ENCODE measurements at places on chromosomes 3 and 15. TPM values are rescaled to one million over a fixed set of nuclear protein-coding genes. Genes with fewer than 3 reads are reported as not detected.

DNA sequence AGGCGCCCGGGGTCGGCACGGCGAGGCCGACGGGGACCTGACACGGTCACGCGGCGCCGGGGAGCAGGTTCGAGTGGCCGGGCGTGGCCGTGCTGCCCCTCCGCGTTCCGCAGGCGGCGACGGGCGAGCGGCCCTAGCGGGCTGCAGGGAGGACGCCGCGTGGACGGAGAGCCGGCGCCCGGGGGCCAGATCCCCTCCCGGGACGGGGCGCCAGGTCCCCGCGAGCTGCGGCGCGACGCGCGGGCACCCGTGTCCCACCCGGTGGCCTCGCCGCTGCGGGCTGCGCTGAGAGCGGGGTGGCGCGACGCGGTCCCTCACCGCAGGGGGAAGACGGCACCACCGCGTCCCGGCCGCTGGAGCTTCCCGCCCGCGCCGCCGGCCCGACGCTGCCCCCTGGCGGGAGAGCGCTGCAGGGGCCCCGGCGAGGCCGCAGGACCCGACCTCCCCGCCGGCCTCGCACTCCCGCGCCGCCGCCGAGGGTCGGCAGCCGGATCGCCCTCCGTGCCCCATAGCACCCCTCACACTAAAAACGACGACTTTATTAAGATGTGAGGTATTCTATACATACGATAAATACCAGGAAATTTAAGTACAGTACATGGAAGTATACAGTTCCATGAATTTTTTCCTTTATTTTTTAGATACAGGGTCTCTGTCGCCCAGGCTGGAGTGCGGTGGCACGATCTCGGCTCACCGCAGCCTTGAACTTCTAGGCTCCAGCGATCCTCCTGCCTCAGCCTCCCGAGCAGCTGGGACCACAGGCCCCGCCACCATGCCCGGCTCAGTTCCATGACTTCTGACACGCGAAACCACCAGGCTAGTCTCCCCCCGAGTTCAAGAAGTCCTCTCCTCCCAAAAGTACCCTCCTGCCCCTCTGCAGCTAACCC, 1.3 kb upstream of the PIGZ start:
- peak; percentile 68 for DNase-seq

- no peak for DNase-seq
These were observed 212.5 kb downstream of the XXYLT1 start for GRCh38 chr3:195058336-195059005.

DNA sequence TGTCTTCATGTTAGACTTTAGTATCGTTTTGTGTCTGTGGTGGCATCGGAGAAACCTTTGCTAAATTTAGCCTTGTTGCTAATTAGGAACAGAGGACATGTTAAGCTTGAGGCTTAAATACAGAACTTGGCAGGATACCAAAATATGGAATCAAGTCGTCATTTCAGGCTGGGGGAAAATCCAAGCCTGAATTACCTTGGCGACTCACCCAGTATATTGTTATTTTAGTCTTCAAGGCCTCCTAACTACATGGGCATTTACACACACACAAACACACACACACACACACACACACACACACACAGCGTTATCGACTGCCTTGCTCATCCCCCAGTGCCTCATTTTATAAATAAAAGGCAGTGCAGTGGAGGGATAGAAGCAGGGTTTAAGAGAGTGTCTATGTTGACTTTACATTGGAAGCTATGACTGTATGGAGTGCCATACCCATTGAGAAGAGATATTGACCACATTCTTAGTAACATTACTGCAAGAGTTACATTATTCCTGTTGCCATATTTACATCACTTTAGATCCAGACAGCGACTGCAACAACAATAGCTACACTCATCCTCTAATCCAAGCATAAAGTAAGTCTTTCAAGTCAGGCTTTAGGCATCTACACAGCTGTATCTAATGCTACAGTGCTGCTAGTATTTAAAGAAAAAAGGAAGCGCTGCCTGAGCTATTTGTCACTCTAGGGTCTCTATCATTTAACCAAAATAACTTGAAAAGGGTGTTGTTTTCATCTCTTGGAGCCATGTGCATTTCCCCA, 210.8 kb upstream of the SEMA6D start:
- no peak for DNase-seq

- DNase-seq, result peak; percentile 95
These were observed 2.3 kb upstream of the MBNL1 start for GRCh38 chr3:152266221-152266995.

Gene GOLGA8S
- not detected for total RNA-seq

Gene TAGLN3
- not detected for total RNA-seq

Gene CDCP1
- total RNA-seq, result 1.3 TPM

Gene TBCCD1
- total RNA-seq, result 21.5 TPM

Gene NR1I2
- total RNA-seq, result not detected

DNA sequence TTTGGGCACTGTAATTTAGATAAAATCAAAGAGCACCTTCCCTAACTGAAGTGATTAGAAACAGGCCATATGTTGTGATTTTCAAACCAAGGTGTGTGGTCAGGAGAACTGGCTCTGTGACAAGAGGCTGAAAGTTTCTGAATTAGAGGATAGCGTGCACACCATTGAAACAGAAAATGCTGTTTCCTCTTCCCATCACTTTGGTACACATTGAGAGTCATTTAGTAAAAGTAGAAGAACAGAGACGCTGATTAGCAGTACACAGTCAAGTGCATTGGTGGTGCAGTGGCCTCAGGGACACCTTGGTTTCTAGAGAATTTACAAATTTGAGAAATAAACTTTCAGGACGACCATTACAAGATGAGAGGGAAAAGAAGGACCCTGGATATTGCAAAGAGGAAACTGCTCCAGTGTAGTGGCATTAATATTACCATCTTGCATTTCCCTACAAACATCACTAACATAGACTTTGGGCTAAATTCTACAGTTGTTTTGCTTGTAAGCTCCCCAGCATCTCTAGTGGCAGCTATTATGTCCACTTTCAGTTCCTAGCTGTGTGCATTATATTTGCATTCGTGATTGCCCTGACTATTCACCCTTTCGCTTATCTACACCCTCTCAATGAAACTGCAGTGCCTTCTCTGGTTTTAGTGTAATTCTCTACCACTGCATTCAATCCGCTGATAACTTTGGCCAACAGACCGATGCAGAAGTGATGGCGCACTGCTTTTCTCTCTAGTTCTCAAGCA, 728.1 kb upstream of the GRM7 start:
- DNase-seq, result no peak

- DNase-seq, result no peak
These were observed 218.8 kb downstream of the OSBPL10 start for GRCh38 chr3:31762097-31762764.

DNA sequence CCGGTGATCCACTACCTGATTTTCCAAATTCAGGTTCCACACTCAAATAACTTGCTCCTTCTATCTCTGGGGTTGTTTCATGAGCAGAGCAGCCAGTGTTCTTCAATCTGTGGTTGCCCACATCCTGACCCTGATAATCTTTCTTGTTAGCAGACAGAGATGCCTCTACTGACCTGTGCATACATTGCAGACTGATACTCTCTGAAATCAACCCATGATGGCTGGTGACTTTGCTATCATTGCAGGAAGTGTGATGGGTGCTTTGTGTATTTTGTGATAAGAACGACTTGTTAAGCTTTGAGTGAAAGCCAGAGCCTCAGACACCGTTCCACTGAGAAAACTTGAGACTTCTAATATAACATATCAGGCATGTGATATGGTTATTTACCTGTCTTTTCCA, 39.9 kb downstream of the GATM start:
- no peak for DNase-seq

Gene RTP2
- total RNA-seq, result not detected

Gene CCR3
- not detected for total RNA-seq

GRCh38 chr3:32483772-32484171, 18.9 kb downstream of the CMTM6 start:
- DNase-seq, result no peak

- no peak for DNase-seq
These were observed 28.0 kb upstream of the TIMP4 start for GRCh38 chr3:12186515-12187286.

DNA sequence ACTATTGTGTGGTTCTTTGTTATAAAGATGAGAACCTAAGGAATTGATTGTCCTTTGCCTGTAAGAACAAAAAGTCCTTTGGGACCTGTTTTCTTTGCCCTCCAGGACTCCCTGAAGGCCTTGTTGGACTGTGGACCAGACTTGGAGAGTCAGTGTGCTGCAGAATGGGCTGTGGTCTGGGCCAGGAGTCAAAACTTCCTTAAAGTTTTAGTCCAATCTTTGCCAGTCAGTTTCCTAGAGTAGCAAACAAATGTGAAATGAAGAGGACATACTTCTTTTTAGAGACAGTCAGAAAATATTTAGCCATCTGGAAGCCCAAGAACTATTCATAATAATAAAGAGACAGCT, 45.4 kb downstream of the PDE8A start:
- no peak for DNase-seq

- no peak for DNase-seq
These were observed 6.0 kb downstream of the CCDC80 start for GRCh38 chr3:112634786-112635541.

DNA sequence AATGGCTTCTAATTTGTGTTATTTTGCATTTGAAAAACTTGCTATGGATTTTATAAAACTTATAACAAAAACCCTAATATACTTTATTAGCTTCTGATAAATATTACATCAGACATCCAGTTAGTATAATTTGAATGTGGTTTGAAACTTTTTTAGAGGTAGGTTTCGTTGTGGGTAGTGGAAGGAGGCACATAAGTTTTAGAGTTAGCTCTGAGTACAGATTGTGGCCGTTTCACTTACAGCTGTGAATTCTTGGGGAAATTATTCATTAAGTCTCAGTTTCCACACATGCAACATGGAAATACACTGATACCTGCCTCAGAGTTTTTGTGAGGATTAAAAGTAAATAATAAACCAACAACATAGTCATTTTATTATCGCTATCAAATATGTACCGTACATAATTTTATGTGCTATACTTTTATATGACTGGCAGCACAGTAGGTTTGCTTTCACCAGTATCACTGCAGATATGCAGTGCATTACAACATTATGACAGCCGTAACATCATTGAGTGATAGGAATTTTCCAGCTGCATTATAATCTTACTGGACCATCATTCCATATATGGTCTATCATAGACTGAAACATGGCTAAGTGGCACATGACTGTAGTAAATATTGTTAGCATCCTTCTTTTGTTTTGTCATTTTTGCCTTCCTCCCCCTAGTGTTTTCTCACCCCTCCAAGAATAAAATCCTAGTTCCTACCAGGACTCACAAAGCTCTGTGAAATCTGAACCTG, 175.6 kb downstream of the AKAP13 start:
- DNase-seq, result no peak

DNA sequence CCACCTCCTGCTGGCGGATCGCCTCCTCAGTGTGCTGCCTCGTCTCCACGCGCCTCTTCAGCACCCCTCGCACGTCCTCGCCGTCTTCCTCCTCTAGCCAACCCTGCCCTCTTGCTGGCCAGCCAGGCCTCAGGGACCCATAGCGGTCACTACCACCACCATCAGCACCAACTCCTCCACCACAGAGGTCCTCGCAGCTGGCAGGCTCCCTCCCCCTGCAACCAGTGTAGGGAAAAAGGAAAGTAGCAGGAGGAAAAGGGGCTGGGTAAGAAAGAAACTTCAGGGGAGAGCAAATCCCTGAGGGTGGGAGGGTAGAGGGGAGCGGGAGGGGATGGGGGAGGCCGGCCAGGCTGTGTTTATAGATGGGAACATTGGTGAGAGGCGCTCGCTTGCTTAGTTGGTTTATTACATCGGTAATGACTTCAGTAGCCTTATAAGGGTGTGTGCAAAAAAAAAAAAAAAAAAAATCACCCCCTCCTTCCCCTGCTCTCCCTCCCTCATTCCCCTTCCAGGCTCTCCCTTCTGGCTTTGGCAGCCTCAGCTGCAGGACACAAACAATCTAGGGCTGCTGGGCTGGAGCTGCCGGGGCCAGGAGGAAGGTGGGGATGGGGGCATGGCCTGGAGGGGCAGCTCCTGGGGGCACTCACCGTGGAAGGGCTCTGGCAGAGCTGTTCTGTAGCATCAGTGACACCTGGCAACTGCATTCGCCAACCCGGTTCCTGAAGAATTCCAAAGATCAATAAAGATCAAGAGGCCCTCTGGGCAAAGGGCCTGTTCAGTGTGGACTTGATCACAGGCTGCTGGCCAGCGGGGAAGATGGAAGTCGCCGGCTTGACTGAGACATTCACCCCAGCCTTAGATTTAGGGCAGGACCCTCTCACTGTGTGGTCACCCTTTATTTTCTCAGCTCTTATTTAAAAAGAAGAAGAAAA, 116.2 kb upstream of the HACD2 start:
- no peak for DNase-seq

Gene CLDN1
- 1.3 TPM for total RNA-seq

DNA sequence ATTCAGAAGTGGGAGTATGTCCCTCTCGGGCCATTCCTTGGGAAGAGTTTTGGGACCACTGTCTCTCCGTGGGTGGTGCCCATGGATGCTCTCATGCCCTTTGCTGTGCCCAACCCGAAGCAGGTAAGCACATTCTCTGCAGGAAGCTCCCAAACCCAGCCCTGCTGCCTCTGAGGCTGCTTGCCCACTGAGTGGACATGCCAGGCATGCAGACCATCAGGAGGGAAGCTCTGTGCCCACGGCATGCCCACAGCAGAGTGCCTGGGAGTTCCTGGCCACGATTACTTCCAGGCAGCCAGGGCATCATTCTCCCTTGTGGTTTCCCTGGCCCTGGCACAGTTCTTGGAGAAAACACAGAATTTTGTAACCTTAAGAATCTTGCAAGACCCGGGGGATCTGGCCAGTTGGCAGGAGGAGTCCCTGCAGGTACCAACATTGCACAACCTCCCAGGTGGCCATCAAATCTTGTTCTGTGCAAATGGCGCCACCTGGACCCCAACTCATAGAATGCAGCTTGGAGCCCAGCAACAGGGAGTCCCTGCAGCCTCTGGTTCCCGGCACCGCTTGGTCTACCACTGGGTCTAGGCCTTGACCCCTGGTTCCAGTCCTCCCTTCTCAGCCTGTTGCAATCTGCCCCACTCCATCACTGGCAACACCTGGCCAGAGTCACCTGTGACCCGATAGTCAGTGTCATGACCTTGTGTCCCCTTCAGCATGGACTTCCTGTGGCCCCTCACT, 20.4 kb downstream of the FAH start:
- DNase-seq, result peak; percentile 59

- no peak for DNase-seq
These were observed 332.3 kb upstream of the C2CD4B start for GRCh38 chr15:62497356-62497755.

GRCh38 chr15:67010898-67011616, 54.3 kb upstream of the SMAD3 start:
- DNase-seq, result no peak

DNA sequence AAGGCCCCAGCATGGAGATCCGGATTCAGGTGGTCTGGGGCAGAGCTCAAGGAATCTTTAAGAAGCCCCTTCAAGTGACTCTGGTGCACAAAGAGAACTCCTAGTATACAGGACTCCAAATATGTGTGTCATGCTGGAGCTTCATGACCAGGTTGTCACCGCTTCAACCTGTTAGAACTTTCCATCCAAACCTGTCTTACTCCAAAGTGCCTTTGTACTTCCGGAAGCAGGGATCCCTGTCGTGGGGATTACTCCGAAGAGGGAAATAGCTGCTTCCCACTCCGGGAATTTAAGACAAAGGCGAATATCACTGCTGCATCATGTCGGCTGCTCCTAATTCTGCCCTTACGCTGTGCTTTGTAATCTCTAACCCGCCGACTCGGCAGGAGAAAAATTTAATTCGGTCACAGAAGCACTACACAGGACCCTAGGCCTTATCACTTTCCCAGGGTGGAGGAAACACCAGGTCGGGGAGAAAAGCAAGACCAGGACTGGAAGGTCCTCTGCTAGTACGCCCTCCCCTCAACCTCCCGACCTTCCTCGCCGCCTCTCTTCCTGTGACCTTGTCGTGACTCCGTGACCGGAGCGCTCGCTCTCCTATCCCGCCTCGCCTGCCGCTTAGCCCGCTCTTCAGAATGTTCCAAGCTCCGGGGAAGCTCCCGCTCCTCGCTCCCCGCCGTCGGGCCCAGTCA, 730 bp downstream of the HIGD1A start:
- peak; percentile 16 for DNase-seq
